GM23248 (cell line): ENCODE measurements at places on chromosomes 3 and 15. TPM values are rescaled to one million over a fixed set of nuclear protein-coding genes. Genes with fewer than 3 reads are reported as not detected.

REC114 gene
- total RNA-seq: not detected in 2 replicates

GOLGA6L9 gene
- total RNA-seq: 0.76 and 1.1 TPM in 2 replicates

P2RY12 gene
- not detected in 2 replicates for total RNA-seq

P3H2 gene
- total RNA-seq: 14.9 and 41.5 TPM in 2 replicates

OR5H6 gene
- total RNA-seq: not detected in 2 replicates

EAF2 gene
- 0.65 TPM in 1 of 2 replicates, not detected in the other for total RNA-seq

- peaks cover 4% of the 10 kb centered on the region; the same call in 1 of the 2 replicates for H3K4me1 ChIP-seq
- no peak overlapping the region for H3K4me3 ChIP-seq
- no peaks in the 10 kb centered on the region for H3K27me3 ChIP-seq
These were observed 63.6 kb upstream of the SNTN start for GRCh38 chr3:63588895-63589294.

DNA sequence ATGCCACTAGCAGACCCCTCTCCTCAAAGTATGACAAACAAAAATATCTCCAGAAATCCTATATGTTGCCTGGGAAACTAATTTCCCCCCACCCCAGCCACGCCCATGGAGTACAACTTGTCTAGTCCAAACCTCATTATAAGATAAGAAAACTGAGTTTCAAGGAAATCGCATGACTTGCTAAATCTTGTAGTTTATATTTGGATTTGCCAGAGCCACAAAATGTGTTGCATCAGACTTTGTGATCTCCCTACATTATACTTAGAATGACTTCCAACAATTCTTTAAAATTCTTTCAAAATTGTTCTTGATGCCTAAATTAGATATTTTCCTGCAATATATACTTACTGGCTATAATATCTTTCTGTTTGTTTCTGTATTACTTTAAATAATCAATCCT is 1034.4 kb downstream of the IGSF11 start:
- DNase-seq: no peak
- H3K4me3 ChIP-seq: no peak overlapping the region
- no peak overlapping the region for H3K27ac ChIP-seq
- peaks cover 9% of the 10 kb centered on the region; the same call in 1 of the 2 replicates for H3K4me1 ChIP-seq
- H3K27me3 ChIP-seq: 0 out of 2 replicates have a peak, but pooled peaks cover 4% of the 10 kb centered on the region

GRCh38 chr3:132867956-132868355 is 145.7 kb upstream of the NPHP3 start:
- H3K36me3 ChIP-seq: no peaks in the 10 kb centered on the region
- H3K27me3 ChIP-seq: 0 out of 2 replicates have a peak, but pooled peaks cover 5% of the 10 kb centered on the region
- H3K27ac ChIP-seq: no peak overlapping the region
- H3K4me1 ChIP-seq: no peaks in the 10 kb centered on the region
- peak; percentile 46 for DNase-seq

DNA sequence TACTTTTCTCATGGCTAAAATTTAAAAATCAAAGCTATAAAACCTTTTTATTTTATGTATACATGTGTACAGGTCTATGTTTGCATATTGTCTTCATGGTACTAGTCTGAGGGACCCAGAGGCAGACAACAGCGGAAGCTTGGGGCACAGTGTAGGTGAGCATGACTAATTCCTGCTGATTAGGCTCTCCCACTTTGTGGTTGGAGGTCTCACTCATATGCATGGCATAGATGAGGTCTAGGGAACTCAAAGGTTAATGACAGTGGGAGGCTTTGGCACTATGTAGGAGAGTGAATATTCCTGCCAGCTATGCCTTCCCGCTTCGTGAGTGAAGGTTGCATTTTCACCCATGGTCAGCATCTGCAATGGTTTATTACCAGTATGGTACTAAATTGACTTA is 47.5 kb upstream of the AADACL2 start:
- H3K4me3 ChIP-seq: no peak overlapping the region
- no peaks in the 10 kb centered on the region for H3K4me1 ChIP-seq
- no peak overlapping the region for H3K27ac ChIP-seq
- H3K36me3 ChIP-seq: no peaks in the 10 kb centered on the region
- H3K27me3 ChIP-seq: no peaks in the 10 kb centered on the region

- no peaks in the 10 kb centered on the region for H3K27me3 ChIP-seq
- no peak overlapping the region for H3K4me3 ChIP-seq
- peaks cover 2% of the 10 kb centered on the region for H3K4me1 ChIP-seq
- DNase-seq: no peak
- no peak overlapping the region for H3K27ac ChIP-seq
These were observed 32.3 kb upstream of the MAP3K13 start for GRCh38 chr3:185330644-185331043.

- peaks cover 5% of the 10 kb centered on the region; the same call in 1 of the 2 replicates for H3K36me3 ChIP-seq
- peak; percentile 23 for DNase-seq
- H3K27ac ChIP-seq: peak overlapping the region; percentile 31
These were observed 5.7 kb downstream of the RAD54L2 start for GRCh38 chr3:51544011-51544775.

DNA sequence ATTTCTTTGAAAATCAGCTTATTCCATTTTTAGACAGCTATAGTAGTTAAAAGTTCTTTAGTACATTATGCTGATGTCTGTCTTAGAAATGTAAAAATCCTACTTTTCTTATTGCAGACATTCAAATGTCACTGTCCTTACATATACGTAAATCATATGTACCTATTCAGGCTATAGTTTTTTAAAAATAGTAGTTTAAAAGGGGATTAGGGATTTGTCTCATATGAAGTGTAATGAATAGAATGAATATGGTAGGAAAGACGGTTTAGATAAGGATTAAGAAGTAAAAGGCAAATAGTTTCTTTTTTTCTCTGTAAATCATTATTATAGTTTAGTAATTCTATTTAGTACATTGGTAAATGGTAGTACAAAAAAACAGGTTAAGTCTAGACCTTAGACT is 7.4 kb downstream of the DIPK2A start:
- no peak overlapping the region for H3K27ac ChIP-seq
- no peaks in the 10 kb centered on the region for H3K36me3 ChIP-seq

DNA sequence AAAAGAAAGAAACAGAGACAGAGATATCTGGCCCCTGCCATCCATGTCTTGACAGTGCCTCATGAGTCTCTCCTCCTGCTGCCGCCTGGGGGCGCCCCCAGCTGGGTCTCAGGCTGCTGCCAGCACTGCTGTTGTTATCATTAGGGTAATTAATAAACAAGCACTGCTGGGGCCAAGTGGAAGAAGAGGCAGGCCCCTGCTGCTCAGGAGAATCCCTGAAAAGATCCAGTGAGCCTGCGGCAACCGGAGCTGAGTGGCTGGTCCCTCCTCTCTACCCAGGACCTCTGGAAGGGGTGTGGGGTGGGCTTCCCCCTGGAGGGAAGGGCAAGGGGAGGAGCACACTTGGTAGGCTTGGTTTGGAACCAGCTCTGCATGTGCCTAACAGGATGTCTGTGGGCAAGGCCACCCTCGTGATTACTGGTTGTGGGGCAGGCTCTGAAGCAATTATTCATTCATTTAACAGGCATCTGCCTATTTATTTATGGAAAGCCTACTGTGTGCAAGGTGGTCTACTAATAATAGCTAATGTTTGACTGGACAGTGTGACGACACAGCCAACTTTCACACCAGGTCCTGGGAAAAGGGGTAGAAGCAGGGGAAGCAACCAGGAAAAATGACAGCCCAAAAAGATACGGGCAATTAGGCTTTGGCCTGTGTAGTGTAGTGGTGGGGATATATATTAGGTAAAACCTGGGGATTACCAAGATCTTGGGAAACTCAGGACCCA is 1.2 kb upstream of the TYRO3 start:
- peaks cover 13% of the 10 kb centered on the region; the same call in 1 of the 2 replicates for H3K4me1 ChIP-seq
- H3K4me3 ChIP-seq: peak overlapping the region; percentile 77
- DNase-seq: peak; percentile 80

- H3K27me3 ChIP-seq: no peaks in the 10 kb centered on the region
- H3K27ac ChIP-seq: peak overlapping the region; percentile 92
- DNase-seq: no peak
- peaks cover 27% of the 10 kb centered on the region for H3K36me3 ChIP-seq
- peaks cover 80% of the 10 kb centered on the region for H3K4me1 ChIP-seq
These were observed 35.3 kb downstream of the ZBTB38 start for GRCh38 chr3:141403576-141403975.

- no peak overlapping the region for H3K4me3 ChIP-seq
- no peaks in the 10 kb centered on the region for H3K4me1 ChIP-seq
- no peaks in the 10 kb centered on the region for H3K36me3 ChIP-seq
- H3K27ac ChIP-seq: no peak overlapping the region
These were observed 308.2 kb downstream of the SOX2 start for GRCh38 chr3:182019926-182020325.

- peaks cover 15% of the 10 kb centered on the region for H3K4me1 ChIP-seq
- DNase-seq: peak; percentile 67
- no peaks in the 10 kb centered on the region for H3K27me3 ChIP-seq
- H3K36me3 ChIP-seq: 0 out of 2 replicates have a peak, but pooled peaks cover 5% of the 10 kb centered on the region
These were observed 748.8 kb upstream of the CCDC54 start for GRCh38 chr3:106628407-106628806.

- H3K4me1 ChIP-seq: peaks cover 20% of the 10 kb centered on the region
- H3K27me3 ChIP-seq: no peaks in the 10 kb centered on the region
- H3K27ac ChIP-seq: no peak overlapping the region
- no peak overlapping the region for H3K4me3 ChIP-seq
- H3K36me3 ChIP-seq: no peaks in the 10 kb centered on the region
These were observed 542.3 kb upstream of the ROBO2 start for GRCh38 chr3:76497636-76498035.

GRCh38 chr3:12487786-12488185 is 3.5 kb downstream of the TSEN2 start:
- no peaks in the 10 kb centered on the region for H3K27me3 ChIP-seq
- no peaks in the 10 kb centered on the region for H3K36me3 ChIP-seq
- DNase-seq: no peak
- H3K27ac ChIP-seq: no peak overlapping the region
- H3K4me1 ChIP-seq: peaks cover 8% of the 10 kb centered on the region; the same call in 1 of the 2 replicates
- H3K4me3 ChIP-seq: no peak overlapping the region

GRCh38 chr3:144521131-144521530 is 549.5 kb downstream of the DIPK2A start:
- no peaks in the 10 kb centered on the region for H3K27me3 ChIP-seq
- no peaks in the 10 kb centered on the region for H3K36me3 ChIP-seq
- H3K4me3 ChIP-seq: no peak overlapping the region
- no peaks in the 10 kb centered on the region for H3K4me1 ChIP-seq

DNA sequence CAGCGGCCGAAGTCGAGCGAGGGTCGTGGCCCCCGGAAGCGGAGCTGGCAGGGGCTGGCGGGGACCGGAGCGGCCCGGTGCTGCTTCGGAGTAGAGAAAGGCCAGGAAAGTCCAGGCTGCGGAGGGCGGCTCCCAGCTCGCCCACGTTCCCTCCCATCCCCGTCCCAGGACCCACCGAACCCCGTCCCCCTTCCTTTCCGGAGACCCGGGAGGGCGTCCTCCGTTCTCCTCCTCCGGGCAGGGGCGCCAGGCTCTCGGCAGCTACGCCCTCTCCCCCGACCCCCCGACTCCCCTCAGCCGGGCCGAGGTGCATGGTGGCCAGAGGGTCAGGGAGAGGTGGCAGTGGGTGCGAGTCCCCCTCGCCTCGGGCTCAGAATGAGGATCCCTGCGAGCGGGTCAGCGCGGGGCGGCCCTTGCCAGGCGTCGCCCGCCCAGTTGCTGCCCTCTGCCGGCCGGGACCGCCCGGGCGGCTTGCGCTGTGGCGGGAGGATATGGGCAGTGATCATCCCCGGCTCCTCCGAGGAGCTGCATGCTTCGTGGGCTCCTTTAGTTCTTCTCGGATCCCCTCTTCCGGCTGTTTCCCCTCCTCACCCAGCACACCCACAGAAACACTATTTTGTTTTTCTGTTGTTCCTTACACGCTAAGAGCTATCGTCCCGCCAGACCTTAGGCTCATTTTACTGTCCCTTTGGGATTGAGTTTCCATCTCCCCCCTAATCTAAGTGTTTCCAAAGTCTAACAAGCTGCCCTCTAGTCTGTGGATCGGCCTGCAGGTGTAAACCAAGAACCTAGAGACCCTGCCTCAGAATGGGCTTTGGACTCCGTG is 744 bp upstream of the ALDH1A2 start:
- peaks cover 59% of the 10 kb centered on the region for H3K27me3 ChIP-seq
- H3K4me3 ChIP-seq: no peak overlapping the region
- no peaks in the 10 kb centered on the region for H3K36me3 ChIP-seq
- H3K27ac ChIP-seq: no peak overlapping the region

DNA sequence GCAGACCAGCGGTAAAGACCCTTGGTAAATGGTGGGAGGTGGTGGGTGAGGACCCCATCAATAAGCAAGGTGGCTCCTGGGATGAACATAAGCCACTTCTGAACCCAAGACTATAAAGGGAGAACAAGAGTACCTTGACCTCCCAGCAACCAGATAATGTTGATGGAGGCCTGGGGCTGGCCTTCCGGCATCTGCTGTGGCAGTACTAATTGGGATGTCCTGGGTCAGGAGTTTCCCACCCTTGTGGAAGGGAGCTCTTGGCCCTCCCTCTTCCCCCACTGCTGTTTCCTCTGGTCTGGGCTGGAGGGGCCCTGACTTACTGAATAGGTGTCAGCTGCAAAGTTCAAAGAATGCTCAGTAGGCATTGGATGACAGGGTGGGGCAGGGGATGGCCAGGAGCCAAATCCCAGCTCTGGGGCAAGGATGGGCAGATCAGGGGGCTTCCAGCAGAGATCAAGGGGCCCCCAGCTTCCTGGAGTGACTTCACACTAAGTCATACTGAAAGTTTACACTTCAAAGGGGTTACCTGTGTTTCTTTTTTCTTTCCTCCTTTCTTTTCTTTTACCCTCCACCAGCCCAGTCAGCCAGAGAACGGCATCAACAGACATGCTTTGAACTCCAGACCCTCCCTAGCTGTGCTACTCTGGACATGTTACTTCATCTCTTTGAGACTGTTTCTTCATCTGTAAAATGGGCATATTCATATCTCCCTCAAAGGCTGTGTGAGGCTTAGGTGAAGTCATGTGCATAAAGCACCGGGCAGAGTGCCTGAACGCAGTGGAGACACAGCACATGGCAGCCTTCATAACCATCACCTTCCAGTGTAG is 1.5 kb downstream of the RBP1 start:
- H3K27me3 ChIP-seq: peaks cover 10% of the 10 kb centered on the region
- no peak for DNase-seq
- no peak overlapping the region for H3K27ac ChIP-seq

GRCh38 chr15:44918136-44918535 is 38.4 kb upstream of the TERB2 start:
- no peaks in the 10 kb centered on the region for H3K36me3 ChIP-seq
- H3K27ac ChIP-seq: no peak overlapping the region
- H3K4me3 ChIP-seq: no peak overlapping the region
- no peaks in the 10 kb centered on the region for H3K4me1 ChIP-seq

- DNase-seq: peak; percentile 18
- no peak overlapping the region for H3K4me3 ChIP-seq
- no peak overlapping the region for H3K27ac ChIP-seq
- H3K4me1 ChIP-seq: no peaks in the 10 kb centered on the region
- H3K36me3 ChIP-seq: no peaks in the 10 kb centered on the region
These were observed 1340.5 kb downstream of the ROBO1 start for GRCh38 chr3:78427303-78427702.

DNA sequence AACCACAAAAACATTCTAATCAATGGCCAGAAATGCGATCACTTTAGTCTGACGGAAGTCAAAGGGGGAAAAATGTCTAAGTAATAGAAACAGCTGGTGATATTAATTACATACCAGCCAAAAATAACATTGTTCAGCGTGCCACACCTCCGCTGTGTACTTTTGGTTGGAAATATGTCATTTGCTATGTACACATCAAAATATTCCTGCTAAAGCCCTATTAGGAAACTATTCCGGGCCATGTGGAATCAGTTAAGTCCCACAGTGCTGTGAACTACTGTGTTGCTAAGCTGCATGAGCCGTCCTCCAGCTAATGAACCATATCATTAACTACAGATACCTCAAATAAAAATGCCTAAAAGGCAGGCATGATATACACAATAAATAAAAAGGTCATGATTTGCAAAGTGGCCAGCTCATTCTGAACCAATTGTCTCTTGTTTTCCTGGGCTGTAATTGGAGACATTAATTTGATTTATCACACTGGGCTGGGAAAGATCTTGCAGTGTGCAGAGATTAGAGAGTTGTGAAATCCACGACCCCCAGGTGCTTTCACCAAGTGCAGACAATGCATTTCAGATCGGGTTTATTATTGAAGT is 200.5 kb upstream of the LRTM1 start:
- no peak overlapping the region for H3K27ac ChIP-seq
- DNase-seq: peak; percentile 82
- peaks cover 13% of the 10 kb centered on the region for H3K4me1 ChIP-seq
- no peaks in the 10 kb centered on the region for H3K27me3 ChIP-seq
